Inflammatory macrophage treated with lipopolysaccharide for 1 hour (primary cell): ENCODE measurements at places on chromosomes 5 and 9.

DNA sequence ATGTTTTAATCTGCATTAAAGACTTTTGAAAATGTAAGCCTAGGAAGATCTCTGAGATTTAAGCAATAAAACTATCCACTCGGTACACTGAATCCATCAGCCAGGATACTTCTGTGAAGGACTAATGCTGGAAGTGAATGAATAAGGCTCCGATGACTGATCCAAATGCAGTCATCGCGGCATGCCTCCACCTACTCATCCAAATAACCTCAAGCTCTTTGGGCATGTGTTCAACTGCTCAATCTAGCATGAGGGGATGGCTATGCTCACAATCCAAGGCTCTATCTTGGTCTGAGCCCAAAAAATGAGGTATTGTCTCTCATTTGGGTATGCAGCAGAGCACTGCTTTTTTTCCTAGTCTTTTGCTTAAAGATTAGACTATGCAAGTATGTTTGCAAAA lies 19.2 kb downstream of the MARCHF3 start:
- DNase-seq: peak; percentile 13

DNA sequence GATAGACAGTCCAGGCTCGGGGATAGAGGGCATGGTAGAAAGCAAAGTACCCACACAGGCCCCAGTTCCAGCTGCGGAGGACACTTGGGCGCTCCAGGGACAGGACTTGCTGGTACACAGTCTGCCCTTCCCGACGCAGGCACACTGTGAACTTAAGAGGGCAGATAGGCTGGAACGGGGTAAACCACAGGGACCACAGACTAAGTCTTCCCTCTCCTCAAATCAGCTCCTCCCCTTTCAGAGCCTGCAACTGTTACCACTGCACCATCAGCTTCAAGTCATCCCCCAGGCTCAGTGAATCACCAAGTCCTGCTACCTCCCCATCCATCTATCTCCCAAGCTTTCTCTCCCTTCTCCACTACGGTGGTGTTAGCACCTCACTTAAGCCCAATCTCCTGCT lies 7.3 kb downstream of the GBA2 start:
- no peak for DNase-seq

DNA sequence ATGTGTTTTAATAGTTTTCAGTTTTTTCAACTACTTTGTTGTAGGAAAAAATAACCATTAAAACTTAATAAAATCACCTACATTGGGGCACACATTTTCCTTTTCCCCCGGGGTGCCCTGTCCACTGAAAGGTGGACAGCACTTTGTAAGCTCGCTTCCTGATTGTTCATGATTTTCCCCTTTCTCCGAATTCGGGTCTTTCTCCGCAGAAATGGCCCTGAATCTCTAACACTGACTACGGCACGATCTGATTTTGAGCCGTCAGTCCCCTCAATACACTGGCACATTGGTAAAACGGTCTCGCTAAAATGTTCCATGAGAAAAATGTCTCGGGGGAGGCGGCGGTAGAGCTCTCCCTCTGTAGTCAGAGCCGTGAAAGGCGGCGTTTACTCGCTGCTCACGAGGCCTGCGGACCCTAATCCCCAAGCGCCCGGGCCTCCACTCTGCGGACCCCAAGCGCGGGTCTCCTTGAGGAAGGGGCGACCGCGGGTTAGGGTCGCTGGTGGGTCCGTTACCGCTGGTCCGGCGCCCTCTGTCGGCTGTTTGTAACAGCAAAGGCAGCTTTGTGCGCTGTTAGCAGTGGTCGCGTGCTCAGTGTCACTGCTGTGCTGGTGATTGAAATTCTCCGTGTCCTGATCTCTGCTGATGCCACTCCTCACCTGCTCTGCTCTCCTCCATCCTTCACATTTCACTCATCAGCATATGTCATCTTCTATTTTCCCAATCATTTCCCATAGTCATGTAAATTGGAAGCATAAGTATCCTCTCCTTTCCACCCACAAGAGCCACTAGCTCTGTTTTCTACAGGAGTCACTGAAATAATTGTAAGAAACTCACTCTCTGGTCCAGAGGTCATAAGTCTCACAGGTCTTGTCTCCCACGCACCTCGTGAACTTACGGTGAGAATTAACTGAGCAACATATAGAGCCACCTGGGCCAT lies 10.8 kb upstream of the IFNA2 start:
- peak; percentile 55 for DNase-seq

DNA sequence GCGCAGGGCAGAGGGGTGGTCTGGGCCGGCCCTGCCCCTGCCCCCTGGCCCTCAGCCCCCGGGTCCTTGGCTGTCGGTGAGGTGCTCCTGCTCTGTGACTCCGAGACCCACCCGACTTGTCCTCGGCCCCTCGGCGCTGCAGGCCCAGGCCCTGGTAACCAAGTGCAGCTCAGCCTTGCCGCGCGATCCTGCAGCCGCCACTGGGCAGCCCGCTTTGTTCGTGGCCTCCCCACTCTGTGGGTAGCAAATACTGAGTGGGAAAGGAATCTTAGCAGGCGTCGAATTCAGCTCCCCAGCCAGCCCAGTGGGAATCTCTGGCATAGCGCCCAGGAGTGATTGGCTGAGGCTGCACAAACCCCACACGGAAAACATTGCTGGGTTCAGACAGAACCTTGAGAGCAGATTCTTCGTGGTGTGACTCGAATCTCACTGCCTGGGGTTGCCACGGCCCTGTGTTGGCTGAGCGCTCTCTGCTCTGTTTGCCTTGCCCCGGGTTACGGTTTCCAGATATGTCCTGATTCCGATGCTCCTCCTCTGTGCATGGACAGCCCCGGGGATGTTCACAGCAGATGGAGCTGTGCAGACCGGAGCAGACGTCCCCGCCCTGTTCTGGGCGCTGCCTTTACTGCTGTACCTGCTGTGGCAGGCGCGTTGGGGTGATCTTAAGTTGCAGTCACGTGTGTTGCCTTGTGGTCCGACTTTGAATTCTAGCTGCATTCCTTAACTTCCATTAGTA lies 13.4 kb upstream of the EXOC3 start:
- DNase-seq: no peak

GRCh38 chr5:115949096-115949495 lies 13.2 kb upstream of the LVRN start:
- DNase-seq: no peak

GRCh38 chr9:133863257-133863592 lies 125.1 kb upstream of the SARDH start:
- DNase-seq: no peak

DNA sequence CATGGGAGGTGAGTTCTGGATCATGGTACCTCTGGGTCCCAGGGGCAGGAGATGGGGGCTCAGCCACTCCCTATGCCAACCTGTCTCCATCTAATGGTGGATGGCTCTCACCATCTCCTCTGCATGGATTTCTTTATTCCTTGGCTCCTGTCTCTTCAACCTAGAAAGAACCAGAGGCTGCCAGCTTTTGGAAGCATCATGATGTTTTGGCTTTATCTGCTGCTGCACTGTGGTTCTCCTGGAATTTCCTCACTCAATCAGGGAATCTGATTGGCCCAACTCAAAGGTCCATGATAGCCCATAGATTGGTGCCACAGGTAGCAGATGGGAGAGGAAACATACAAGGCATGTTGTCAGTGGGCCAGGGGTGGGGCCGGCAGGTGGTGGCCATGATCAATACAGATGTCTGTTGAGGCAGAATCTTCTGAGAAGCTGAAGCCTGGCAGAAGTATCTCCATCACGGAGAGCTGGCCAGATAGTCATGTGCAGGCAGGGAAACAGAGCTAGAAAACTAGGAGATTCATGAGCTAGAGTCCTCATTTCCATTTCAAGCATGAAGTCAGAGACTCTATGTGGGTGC lies 158.2 kb downstream of the MACROH2A1 start:
- no peak for DNase-seq

GRCh38 chr5:82421119-82421518 lies 143.0 kb upstream of the RPS23 start:
- DNase-seq: no peak

GRCh38 chr5:111730659-111731382 lies 26.2 kb downstream of the NREP start:
- no peak for DNase-seq

DNA sequence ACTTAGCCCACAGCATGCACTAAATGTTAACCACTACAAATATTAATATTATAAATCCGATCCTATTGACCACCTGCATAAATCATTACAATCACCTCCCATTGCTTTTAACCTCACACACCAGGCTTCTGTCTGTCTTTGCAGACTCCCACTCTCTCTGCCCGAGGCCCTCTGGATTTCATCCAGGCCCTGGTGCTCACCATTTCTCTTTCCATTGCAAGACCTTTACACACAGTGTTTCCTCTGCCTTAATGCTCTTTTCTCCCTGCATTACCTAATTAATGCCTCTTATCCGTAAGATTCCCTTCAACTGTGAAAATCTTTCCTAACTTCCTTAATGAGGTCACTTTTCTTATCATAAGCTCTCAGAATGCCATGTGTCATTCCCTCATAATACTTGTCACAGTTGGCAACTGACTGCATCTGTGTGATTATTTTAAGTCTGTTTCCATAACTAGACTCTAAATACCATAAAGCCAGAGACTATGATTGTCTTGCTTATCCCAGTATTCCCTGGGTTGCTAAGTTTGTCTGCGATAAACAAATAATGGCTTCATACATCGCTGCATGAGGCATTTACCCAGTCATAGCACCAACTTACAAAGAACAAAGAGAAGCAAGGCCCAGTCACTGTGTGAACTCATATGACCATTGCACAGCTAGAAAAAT lies 155.1 kb downstream of the CCDC192 start:
- no peak for DNase-seq

DNA sequence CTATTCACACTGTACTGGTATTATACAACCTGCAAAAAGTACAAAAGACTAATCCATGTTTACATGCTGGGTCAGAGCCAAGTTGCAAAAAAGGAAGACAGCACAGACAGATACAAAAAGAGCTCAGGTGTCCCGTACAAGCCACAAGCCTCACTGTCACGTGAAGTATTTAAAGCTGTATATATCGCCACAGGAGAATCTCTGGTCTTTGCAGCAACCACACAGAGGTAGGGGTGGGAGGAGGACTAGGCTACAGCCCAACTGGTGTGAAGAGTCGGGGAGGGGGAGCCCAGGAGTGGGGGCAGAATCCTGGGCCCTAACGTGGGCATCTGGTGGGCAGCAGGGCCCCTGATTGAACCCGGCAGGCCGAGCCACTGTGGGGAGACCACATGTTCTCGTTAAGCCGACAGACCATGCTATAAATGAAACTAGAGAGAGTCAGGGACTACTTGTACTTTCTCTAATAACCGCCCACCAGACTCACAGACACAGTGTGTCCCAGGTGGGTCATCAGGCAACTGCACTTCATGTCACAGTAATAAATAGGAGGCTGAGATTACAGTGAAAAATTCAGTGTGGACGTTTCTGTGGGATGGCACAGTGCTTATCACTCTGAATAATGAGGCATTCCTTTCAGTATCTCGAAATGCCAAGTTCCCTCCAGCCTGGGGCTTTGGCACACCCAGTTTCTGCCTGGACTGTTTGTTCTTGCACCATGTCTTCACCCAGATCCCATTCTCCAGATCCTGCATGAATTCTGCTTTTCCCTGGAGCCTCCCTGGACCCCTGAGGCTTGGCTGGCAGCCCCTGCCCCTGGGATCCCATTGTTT lies 79.3 kb upstream of the SH3PXD2B start:
- no peak for DNase-seq

GRCh38 chr5:111119856-111120255 lies 27.7 kb downstream of the WDR36 start:
- no peak for DNase-seq

- no peak for DNase-seq
Measured at GRCh38 chr9:136972335-136972734, 5.0 kb upstream of the PTGDS start.

DNA sequence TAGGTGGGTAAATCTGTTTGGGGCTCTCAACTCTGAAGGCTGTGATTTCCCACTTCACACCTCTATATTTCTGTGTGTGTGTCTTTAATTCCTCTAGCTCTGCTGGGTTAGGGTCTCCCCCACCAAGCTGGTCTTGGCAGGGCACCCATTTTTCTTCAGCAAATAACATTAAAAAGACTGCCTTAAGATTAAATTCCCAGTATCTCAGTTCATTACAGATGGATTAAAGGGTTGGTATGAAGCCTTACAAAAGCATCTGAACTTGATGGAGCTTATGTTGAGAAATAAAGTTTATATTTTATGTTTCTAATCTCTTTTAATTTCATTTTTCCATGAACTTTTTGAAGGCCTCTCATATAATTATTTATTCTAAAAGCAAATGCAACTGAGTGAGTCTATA lies 11.7 kb downstream of the PCAT7 start:
- DNase-seq: no peak

GRCh38 chr5:125699860-125700259 lies 723.3 kb upstream of the GRAMD2B start:
- DNase-seq: no peak

- DNase-seq: no peak
Measured at GRCh38 chr5:33556330-33557328, 115.9 kb downstream of the TARS1 start.

- no peak for DNase-seq
Measured at GRCh38 chr5:129103397-129103796, 8.8 kb downstream of the ISOC1 start.
